RKO (cell line): ENCODE measurements at places on chromosomes 16 and 17.

DNA sequence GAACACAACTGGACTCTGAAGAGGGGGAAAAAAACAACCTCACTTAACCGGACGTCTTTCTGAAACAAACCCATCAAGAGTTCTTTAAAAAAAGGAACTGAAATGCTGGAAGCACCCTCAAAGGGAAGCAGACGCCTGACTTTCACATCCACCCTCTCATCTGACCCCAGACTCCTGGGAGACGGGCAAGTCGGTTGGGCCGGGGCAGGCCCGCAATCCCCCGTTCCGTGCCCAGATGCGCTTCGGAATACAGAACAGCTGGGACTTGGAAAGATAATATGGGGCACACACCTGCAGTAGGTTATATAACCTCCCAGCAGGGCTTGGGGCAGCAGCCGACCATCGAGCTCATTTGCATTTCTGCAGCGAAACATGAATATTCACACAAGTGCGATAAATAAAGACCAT lies 3.7 kb downstream of the ARHGAP27 start:
- no peak for DNase-seq

GRCh38 chr17:42989726-42990652 lies 8.2 kb upstream of the RPL27 start:
- DNase-seq: peak; percentile 49

DNA sequence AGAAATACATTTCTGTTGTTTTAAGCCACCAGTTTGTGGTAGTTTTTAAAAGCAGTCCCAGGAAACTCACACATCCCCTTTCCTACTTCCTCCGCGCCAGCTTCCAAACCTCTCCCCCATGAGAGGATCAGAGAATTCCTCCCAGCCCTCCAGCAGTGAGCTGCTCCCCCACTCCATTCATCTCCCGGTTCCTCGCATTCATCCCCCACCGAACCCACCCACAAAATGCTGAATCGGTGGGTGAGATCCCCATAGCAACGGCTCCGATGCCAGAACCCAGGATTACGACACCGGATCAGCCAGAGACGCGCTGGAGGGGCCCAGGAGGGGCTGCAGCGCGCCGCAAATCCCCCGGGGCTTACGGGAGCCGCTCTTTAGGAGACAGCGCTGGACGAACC lies 251.4 kb upstream of the RPL38 start:
- no peak for DNase-seq

- DNase-seq: no peak
Measured at GRCh38 chr16:72850853-72851252, 197.1 kb downstream of the ZFHX3 start.

- peak; percentile 94 for DNase-seq
Measured at GRCh38 chr17:74569020-74570003, 2.0 kb upstream of the CD300H start.

GRCh38 chr17:8151641-8152111 lies 528 bp downstream of the PER1 start:
- peak; percentile 64 for DNase-seq

DNA sequence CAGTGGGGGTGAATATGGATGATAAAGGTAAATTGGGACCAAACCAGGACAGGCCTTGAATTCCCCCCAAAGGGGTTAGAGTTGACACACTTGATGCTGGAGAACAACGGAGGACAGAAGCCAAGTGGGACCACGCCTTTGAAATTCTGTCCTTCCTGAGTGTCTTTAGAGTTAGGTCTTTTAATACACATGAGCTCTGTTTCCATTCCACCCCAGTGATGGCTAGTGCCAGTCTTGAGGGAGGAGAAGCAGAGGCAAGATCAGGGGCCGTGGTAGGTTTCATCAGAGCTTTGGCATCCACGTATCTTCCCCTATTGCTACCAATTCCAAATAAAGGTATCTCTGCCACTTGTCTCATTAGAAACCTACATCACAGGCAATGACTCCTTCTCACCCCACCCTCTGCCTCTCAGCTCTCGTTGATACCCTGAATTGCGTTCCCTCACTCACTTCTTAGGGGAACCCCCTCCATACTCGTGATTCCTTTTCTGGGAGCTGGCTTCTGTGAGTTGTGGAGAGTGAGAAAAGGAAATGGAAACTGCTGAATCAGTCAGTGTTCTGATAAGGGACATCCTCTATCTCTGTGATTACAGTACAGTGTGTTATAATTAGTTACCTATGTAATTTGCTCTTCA lies 2.4 kb upstream of the CCL3L1 start:
- no peak for DNase-seq

DNA sequence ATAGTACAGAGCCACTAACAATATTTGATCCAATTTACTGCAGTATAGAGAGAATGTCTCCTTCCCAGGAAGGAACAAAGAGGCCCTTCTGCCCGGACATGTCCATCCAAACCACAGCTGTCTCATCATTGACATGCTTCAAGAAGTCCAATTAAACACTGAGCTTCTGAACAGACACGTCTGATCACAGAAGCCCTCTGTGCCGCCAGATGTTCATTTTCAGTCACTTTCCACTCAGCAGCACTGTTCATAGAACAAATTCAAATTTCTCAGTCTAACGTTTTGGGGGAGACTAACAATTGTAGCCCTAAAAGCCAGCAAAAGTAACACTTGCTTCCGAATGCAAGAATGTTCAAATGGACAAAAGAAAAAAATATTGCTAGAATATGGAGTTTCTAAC lies 15.3 kb downstream of the ZC3H7A start:
- no peak for DNase-seq

GRCh38 chr16:2223942-2224486 lies 623 bp downstream of the E4F1 start:
- DNase-seq: peak; percentile 68

- no peak for DNase-seq
Measured at GRCh38 chr17:71793518-71793917, 327.3 kb upstream of the SOX9 start.
